ENCODE measurements at places on chromosomes 12 and 14.

DNA sequence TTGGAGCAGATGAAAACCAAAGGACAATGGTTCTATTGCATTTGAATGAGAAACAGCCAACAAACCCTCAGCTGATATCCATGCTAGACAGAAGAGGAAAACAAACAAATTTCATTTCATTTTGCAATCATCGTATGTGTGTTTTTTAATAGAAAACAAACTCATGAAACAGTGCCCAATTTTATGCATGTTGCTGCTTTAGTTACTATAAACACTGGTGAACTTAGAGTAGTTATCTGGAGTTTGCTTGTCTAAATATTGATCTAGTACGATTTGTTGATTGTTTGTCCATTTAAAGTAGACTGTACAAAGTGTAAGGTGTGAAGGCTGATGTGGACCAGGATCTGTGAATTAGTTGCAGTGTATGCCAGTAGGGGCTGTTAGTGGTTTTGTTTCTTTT is 166.6 kb downstream of the KITLG start:
- DNase-seq, result no peak

DNA sequence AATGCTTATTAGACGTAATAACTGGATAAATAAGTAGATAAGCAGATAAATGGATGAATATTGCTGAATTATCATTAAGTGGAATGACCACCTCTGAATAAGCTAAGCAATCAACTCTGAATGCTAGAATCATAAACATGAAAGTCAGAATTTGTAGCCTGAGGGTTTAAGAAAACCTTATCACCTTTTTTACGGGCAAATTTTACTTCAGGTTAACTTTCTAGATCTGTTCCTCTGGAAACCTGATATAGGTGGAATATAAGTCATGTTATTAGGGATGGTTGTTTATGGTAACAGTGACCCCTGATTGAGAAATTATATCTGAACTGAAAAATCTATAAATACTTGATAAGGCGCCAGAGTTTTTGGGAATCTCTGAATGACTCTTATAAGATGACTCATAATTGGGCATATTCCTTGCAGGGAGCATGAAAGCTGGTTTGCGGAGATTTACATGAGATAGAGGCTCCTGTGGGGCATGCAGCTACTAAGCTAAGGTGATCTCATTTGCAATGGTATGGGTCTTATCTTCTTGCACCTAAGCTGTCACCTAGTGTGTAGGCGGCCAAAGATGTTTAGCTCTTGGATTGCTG is 12.1 kb downstream of the SPX start:
- DNase-seq, result no peak

- no peak for DNase-seq
Observed at GRCh38 chr12:1595026-1595561, 713 bp upstream of the FBXL14 start.

DNA sequence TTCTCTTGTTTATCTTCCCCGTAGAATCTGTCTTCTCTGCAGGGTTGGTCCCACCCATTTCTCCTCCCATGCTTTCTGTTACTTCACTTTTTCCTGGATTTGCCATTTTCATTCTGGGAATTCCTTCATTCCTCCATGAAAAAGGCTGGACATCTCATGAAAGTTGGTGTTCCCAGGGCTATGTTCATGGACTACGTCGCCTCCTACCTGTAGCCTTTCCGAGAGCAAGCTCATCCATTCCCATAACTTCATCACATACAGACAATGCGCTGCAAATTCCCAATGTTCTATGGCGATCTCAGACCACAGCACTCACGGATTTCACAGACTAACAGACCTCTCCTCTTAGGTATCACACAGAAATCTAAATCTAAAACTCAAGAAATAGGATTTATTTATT is 217.1 kb downstream of the EXOC5 start:
- DNase-seq, result no peak

DNA sequence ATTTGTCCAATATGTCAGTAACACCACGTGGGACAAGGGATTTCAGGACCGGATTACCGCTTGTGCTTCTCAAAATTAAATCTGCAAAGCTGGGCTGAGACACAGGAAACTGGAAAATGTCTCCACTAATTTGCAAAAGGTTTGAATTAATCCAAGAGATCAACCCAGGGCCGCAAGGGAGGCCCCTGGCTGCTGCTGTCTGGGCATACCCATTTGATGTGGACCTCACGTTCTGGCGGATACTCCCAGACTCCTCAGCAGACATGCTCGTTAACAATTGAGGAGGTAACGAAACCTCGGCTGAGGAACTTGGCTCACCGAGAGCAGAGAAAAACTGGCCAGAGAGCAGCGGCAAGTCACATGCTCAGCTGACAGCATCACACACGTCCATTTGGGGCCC is 180.6 kb downstream of the SLC15A4 start:
- DNase-seq, result no peak

GRCh38 chr12:67759829-67760228 is 111.3 kb downstream of the DYRK2 start:
- peak; percentile 8 for DNase-seq

- no peak for DNase-seq
Observed at GRCh38 chr14:32374155-32374554, 45.1 kb downstream of the AKAP6 start.

DNA sequence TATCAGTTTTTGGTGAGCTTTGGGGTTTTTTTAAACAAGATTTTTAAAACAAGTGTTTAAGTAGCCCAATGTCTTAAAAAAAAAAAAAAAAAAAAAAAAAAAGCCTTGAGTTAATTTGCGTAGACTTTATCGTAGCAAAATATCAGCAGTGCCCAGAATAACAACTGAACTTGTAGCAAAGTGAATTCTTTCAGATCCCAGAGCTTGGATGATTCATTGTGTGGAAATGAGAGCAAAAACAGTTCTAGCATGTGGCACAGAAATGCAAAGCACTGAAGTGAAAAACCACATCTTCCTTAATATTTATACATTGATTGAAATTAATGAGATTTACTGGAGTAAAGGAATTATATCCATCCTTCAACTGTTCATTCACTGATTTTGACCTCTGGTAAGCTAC is 258.1 kb downstream of the EGLN3 start:
- DNase-seq, result no peak

DNA sequence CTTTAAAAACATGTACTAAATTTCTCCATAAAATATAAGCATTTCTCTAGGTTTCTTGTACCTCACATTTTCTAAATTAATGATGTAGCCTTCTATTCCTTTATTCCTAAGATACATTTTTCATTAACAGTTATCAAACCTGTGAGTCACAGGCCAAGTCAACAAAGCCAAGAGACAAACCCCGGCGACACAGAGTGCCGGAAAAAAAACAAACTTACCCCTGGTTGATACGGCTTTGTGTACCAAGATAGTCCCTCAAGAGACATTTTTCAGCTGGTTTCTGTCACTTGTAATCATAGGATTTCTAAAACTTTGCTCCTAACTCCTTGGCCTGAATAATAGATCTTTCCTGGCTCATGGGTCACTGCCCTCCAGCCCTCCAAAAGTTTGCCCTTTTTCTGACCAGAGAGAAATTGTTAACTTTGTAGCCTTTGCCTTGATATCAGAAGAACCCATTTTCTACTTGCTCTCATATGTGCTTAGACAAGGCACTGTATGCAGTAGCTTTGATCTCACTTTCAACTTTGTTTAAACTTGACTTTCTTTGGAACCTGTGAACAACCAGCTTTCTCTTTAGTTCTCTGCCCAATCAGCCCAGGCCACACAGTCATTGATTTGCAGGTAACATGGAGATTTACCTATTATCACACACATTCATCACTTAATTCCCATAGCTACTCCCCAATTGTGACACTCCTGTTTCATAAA is 172.2 kb downstream of the PRKD1 start:
- no peak for DNase-seq

DNA sequence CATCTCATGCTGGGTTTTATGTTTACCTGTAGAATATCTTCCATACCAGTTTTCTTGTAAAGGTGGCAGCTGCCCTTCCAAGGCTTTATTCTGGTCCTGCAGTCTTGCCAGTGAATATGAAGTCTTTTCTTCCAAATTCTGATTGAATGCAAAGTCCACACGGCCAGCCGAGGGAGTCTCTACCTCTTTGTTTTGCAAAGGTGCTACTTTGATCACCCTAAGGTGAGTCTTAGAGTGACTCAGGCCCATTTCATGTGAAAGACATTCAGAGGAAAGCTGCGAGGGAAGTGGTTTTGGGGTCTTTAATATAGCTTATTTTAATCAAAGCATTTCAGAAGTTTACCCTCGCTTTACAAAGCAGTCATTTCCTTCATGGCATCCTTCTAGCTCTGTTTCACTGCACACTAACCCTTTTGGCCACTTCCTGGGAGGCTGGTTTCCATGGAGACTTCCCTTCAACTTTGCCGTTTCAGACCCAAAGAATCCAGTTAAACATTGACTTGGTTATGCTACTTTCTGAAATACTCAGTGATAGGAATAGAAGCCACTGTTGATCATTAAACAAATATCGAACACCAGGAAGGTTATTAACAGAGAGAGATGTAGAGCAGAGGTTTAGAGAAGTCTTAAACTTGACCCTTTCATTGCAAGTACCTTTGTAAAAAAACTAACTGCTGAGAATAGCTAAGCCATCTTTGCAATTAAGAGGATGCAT is at the start of gene CCDC198:
Gene CCDC198 (minus strand): TSS at position 391 of the 715 bp plus-strand sequence. CDS start 142 bp downstream, at position 249.
- DNase-seq, result no peak

GRCh38 chr14:24122898-24123297 is 7.6 kb upstream of the FITM1 start:
- DNase-seq, result no peak

DNA sequence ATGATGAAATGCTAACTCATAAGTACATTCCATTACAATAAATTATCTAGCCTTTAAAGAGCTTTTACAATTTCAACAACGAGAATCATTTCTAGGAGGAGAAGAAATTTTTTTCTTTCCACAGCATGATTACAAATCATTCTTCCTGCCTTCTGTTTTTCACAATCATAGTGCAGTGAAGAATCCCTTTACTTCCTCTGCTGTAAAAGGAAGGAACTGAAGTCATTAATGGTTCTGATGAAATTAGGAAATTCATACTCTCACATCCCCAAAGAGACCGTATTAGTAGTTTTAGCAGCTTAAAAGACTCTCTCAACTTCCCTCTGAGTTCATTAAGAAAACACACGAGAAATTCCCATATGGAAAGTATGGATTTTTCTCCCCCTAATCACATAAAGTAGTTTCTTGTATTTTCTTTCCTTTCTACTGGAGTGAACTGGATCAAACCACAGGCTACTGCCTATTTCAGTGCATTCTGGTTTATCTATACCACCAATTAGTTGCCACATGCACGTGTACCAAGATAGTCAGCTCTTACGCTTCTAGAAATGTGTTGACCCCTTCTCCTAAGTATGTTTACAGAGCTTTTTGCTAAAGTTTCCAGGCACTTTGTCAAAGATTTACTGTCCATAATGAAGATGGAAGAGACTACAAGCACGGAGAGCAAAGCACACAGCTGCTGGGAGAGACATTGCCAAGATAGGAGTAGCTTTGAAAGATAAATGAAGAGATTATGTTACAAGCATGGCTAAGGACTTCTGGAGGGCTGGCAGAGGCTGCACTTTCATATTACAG is 58.9 kb upstream of the KITLG start:
- no peak for DNase-seq

GRCh38 chr12:26277506-26278246 is 82.3 kb downstream of the SSPN start:
- DNase-seq, result no peak

DNA sequence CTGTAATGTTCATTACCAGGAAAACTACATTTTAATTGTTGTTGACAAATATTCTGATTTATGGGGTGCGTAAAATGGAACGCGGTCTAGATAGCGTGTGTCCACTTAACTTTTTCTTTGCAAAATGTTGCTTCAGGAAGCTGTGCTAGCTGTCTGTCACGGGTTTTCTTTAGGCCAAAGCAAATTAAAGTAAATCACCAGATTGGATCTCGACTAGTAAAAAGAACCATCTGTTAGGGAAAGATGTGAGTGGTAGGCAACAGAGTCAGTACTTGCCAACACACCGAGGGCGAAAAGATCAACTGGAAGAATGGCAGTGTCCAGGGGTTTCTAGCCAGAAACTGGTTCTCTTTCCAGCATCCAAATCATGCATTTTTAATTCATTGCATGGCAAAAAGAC is 404.9 kb upstream of the TMPO start:
- no peak for DNase-seq

GRCh38 chr14:19874842-19875241 is at the start of gene OR4K2:
Gene OR4K2 (plus strand): TSS chr14:19875142. CDS start chr14:19876268, 1,126 bp downstream.
- DNase-seq, result no peak

- no peak for DNase-seq
Observed at GRCh38 chr12:20260851-20261250, 107.5 kb upstream of the PDE3A start.

DNA sequence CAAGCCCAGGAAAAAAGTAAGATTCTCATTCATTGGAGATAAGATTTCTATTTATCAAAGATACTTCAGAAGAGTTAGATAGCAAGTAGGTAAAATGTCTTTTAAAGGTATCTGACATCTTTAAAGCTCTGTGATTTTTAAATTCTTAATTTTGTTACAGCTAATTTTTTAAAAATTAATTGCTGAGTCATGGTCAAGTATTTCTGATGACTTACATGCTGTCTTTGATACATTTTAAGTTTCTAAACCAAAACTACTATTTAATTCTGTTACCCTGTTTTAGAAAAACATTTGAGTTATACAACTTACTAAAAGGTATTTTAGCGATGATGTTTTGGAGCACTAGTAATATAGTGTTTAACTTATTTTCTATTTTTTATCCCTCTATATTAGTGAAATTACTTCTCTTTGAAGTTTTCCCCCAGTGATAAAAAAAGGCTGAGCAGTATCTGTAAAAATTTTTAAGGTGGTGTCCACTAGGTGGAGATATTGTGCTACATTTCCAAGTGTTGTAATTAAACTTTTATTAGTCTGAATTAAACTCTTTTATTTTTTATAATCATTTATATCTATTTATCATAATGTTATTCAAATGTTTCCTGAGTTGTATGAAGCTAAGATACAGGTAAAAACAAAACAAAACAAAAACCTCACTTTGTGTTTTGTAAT is 11.5 kb downstream of the ALG10 start:
- no peak for DNase-seq

DNA sequence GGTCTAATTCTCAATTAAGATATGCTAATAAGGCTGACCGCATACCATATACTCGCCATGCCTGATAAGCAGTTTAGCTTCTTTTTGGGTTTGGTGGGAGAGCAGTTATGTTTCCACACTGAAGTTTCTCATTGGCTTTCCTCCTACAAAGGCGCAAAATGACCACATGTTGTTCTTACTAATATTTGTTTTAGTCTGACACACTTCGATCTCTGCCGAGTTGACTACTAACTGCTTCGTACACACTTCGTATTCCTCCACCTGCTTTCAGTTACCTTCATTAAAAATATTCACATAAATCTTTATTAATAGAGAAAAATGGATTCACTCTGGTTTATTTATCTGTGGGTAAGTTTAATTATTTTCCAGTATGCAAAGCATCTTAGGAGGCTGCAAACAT is 41.7 kb downstream of the EMP1 start:
- DNase-seq, result no peak
